ENCODE measurements at places on chromosomes 3 and 15. TPM values are rescaled to one million over a fixed set of nuclear protein-coding genes. Genes with fewer than 3 reads are reported as not detected.

DNA sequence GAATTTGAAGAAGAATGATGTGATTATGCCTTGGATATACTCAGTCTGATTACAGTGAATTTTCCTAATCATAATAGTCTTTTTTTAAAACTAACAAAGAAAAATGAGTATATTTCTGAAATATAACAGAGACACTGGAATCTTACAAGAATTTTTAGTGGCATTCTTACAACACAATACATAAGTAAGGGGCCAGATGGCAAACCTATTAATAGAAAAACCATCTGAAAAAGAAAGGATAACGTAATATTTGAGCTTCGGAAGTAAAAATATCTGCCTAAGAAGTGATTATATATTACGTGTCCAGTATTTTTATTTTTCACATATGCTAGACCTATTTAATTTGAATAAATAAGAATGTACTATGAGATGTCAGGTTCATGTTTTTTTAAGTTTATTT, 452.8 kb downstream of the NAALADL2 start:
- no peak overlapping the region for H3K27ac ChIP-seq
- H3K36me3 ChIP-seq, result no peaks in the 10 kb centered on the region

DNA sequence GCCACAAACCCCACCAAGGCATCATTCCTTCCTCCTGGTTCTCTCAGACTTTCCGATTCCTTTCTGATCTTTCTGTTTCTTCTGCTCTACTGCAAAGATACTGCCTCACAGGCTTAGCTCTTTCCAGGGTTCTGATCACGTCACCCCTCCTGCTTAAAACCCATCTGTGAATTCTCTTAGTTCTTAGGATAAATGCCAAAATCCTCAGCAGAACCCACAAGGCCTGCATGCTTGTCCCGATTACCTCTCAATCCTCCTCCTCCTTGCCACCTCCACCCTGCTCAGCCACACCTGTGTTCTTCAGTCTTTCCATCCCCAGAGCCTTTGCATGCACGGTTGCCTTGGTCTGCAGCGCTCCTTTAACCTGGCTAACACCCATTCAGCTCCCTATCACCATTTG, 84.0 kb downstream of the SRGAP3 start:
- no peaks in the 10 kb centered on the region for H3K4me1 ChIP-seq
- no peaks in the 10 kb centered on the region for H3K27me3 ChIP-seq
- no peak overlapping the region for H3K27ac ChIP-seq
- DNase-seq, result no peak
- no peak overlapping the region for H3K4me3 ChIP-seq

DNA sequence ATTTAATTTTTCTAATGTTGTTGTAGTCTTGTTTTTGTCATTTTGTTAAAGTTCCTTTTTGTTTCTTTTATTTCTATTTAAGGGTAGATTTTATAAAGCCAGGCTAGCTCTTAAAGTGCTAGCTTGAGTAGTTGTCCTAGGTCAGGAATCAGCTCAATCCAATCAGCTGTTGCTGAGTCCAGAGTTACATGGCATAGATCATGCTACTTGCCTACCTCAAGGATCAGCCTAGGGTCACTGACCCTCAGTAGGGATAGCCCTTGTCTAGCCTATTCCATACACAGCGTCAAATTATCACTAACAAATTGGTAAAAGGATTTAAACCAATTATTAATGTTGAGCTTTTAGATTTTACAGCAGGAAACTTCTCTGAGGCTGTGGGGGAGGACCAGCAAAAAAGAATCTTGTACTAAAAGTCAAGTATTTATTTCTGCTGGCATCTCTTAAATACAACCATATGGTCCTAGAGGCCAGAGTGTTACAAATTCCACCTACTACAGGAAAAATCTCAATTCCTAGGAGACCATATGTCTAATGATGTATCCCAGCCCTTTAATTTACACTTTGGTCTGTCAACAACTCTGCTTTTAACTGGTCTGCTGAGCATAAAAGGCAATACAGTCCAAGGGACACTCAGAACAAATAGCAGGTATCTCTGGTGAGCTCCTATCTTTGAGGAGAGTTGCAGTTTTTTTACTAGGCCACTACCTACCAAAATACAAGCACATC, 138.3 kb upstream of the PTPRG start:
- no peaks in the 10 kb centered on the region for H3K36me3 ChIP-seq
- no peak overlapping the region for H3K4me3 ChIP-seq
- DNase-seq, result no peak

SST gene
- not detected for total RNA-seq

LMAN1L gene
- total RNA-seq, result not detected

VGLL3 gene
- 0.15 TPM for total RNA-seq

Data from Panc1 (cell line).